ENCODE measurements at places on chromosomes 1 and 21. TPM values are rescaled to one million over a fixed set of nuclear protein-coding genes. Genes with fewer than 3 reads are reported as not detected.

Gene RGS1
- polyA plus RNA-seq, result 180 TPM

Gene ST6GALNAC5
- polyA plus RNA-seq, result not detected

Gene HSD11B1
- polyA plus RNA-seq, result not detected

Gene RGS4
- not detected for polyA plus RNA-seq

Gene CHRNB2
- 0.03 TPM for polyA plus RNA-seq

Gene STPG1
- 3.6 TPM for polyA plus RNA-seq

Gene TBX15
- polyA plus RNA-seq, result not detected

Gene DRAXIN
- polyA plus RNA-seq, result 0.26 TPM
